Stimulated activated effector memory CD8-positive, alpha-beta T cell treated with anti-CD3 and anti-CD28 coated beads, Interleukin-12 subunit alpha, Interleukin-12 subunit beta, amount 100 ng/mL, for 72 hours (primary cell): ENCODE measurements at places on chromosomes 7 and 10.

DNA sequence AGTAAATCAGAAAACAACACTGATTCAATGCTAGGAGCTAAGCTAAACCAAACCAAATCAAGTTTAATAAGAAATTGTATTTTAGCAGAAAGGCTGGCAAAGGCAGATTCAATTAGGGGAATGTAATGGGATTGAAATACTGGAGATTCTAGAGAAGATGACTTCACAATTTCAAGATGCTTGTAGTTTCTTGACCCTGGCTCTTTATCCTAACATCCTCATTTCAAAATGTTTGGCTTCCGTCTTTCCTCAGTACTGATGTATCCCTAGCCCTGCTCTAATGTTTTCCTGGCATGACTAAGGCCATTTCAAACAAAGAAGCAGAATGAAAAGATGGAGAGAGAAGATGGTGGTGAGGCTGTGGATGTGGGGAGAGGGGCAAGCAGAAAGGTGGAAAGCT is 2.7 kb upstream of the JCAD start:
- DNase-seq: no peak

- no peak for DNase-seq
Measured at GRCh38 chr10:21479570-21480315, 45.7 kb downstream of the SKIDA1 start.

- no peak for DNase-seq
Measured at GRCh38 chr10:47076949-47077361, 165.7 kb downstream of the PTPN20 start.

DNA sequence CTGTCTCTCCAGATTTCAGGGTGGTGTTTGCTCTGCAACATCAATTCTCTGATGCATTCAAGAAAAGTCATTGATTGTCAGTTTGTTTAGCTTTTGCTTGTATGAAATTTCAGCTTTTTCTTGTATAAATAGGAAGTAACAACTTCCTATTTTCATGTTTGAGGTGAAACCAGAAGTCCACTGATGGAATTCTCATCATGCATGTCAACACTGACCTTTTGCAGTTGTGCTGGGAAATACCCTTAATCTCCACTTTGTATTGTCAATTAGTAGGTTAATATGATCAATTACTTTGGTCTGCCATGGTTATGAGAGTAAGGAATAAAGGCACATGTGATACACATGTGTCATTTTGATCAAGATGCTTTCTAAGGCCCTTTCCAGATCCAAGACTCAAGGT is 208.8 kb upstream of the HPS1 start:
- no peak for DNase-seq

- no peak for DNase-seq
Measured at GRCh38 chr10:101292194-101293006, 61.6 kb upstream of the BTRC start.

GRCh38 chr7:117777335-117778142 is 95.7 kb downstream of the CTTNBP2 start:
- no peak for DNase-seq

GRCh38 chr10:88608780-88609179 is 22.2 kb downstream of the LIPJ start:
- DNase-seq: no peak

- no peak for DNase-seq
Measured at GRCh38 chr7:134059921-134060320, 67.2 kb upstream of the LRGUK start.

GRCh38 chr10:35043796-35044344 is 46.3 kb downstream of the CUL2 start:
- DNase-seq: no peak

DNA sequence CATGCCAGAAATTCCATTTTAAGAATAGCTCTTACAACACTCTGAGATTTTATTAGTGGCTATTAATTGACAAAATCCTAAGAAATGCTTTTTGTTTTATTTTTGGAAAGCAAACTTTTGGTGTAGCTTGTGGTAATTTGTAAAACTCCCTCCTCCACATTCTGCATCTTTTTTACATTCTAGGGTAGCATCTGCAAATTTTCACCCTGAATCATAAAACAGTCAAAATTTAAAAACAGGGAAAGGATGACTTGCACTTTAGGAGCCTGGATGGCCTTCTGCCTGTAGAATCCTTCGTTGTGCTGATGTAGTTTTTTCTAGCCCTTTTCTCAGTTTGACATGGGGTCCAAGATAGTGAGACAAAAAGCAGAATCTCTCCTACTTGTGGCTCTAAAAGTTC is 316.1 kb downstream of the ADRA2A start:
- DNase-seq: no peak

DNA sequence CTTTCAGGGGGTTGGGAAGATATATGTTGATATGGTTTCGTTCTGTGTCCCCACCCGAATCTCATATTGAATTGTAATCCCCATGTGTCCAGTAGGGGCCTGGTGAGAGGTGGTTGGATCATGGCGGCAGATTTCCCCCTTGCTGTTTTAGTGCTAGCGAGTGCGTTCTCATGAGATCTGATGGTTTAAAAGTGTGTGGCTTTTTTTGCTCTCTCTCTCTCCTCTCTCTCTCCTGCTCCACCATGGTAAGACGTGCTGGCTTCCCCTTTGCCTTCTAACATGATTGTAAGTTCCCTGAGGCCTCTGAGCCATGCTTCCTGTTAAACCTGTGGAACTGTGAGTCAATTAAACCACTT is 68.4 kb upstream of the PDZD8 start:
- DNase-seq: no peak

- no peak for DNase-seq
Measured at GRCh38 chr10:76774987-76775603, 862.5 kb downstream of the KCNMA1 start.

DNA sequence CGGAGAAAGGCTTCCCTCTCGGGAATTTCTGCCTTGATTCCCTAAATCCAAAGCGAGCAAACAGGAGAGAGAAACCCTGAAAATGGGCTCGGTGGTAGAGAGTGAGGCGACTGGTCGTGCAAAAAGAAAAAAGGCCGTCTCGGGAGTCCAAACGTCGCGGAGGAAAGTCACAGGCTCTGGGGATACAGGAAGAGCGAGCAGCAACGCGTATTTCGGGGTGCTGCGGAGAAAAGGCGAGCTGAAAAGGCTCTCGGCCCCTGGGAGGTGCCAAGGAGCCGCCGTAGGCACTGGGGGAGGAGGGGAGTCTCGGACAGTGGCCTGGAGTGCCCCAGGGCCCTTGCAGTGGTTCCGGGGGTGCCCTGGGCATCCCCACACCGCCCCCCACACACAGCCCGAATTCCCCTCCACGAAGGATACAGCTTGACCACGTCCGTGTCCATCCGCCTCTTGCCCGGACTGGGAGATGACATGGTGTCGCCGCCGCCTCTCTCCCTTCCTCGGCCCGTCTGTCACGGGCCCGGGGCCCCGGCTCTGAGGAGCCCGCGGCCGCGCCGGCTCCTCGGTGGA is 591 bp downstream of the UBE2H start:
- peak; percentile 77 for DNase-seq

DNA sequence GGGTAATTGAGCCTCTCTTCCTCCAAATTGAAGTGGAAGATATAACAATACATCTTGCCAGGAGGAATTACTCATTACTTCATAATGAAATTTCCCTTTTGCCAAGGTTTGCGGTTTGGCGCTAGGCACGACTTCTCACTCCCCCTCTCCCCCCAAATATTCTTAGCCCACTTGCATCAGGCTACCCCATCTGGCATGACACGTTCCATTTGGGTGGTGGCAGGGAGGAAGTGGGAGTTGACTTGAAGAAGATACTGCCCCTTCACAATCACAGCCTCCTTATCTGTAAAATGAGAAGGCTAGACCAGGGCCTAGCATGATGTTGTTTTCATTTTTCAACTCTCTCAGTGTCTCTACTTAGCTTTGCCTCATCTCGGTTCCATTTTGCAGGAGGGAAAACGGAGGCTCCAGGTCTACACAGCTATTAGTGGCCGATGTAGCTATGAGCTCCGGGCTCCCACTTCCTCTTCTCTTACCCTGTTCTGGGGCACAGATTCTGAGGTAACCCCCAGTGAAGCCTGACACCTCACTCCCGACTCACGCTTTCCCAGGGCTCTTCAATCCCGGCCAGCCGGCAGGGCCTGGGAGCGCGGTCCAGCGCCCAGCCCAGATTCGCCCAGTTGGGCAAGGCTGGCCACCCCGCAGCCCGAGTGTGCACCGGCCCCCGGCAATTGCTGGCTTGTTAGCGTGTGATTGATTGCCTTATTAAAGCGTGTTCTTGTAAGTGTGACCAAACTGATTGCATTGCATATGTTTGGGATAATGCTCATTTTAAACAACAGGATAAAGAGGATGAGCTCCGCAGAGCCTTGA is 6.5 kb downstream of the EVX1 start:
- no peak for DNase-seq

DNA sequence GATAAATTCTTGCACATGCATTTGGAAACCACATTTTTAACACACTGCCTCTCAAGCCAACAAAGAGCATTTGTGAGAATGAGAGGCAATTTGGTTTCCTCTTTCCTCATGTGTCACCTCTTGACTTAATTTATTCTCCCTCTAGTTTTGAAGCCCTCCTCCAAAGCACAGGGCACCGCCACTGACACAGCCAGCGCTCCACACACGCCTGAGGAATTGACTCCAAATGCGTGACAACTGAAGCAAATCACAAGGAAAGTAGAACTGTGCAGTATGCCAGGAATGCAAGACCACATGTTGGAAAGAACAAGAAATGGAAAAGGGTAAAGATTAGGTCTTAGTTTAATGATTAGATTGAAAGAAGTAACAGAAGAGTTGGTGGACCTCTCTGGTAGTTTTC is 173.3 kb downstream of the LSM5 start:
- DNase-seq: no peak

DNA sequence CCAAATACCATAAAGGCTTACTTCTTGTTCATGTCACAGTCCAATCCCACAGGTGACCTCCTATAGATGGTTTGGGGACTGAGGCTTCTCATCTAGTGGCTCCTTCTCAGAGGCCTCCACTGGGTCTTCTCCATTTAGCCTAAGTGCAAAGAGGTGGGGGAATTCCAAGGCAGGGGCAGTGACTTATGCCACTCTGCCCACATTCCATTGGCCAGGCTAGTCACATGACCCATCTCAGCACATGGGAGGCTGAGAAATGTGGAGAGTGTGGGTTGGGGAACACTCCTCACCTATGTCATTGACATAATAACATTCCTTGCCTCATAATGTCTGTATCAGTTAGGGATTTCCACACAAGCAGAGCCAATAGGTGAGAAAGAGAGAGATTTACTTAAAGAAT is 104.3 kb upstream of the PLXNA4 start:
- no peak for DNase-seq

GRCh38 chr7:133165529-133165928 is 83.6 kb upstream of the CHCHD3 start:
- no peak for DNase-seq

GRCh38 chr7:116582164-116582732 is 57.4 kb downstream of the CAV1 start:
- DNase-seq: no peak

GRCh38 chr10:109282510-109282909 is 640.8 kb downstream of the XPNPEP1 start:
- DNase-seq: no peak

DNA sequence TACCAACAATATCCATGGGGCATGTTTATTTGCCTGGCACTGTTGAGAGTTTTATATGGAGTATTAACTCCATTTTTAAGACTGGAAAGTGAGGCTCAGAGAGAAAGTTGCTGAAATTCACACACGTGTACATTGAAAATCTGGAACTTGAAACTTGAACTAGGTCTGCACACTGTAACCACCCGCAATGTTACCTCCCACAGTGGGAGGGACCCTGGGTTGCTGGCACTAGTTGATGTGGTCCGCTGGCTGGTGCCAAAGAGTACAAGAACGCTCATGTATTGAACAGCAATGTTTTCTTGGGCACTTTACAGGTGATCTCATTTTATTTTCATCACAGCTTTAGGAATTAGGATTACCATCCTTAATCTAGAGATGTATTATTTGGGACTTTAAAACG is 253.2 kb downstream of the INHBA start:
- no peak for DNase-seq

- no peak for DNase-seq
Measured at GRCh38 chr7:31443457-31443856, 70.4 kb upstream of the ITPRID1 start.

GRCh38 chr10:75663947-75664664 is 232.7 kb downstream of the LRMDA start:
- DNase-seq: no peak

DNA sequence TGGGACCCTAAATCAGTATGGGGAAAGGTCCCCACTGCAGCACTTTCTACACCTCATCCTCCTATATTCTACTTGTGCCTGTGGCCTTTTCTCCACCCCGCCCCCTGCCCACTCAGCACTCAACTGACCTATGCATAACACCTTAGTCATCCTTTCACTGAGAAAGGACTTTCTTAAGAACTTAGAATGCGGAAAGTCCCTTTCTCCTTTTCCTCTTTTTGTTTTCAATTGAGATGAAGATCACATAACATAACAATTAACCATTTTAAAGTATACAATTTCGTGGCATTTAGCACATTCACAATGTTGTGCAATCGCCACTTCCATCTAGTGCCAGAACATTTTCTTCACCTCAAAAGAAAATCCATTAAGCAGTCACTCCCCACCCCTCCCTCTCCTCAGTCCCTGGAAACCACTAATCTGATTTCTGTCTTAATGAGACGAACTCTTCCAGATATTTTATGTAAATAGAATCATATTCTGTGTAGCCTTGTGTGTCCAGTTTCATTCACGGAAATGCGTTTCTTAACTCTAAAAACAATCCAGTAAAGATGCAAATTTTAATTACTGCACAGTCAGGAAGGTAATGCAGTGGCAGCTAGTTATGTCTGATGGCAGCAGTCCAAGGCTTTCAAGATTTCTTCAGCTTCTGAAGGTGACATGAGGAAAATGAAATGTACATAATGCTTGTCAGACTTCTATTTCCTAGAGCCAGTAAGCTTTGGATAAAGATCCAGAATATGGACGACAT is 41.7 kb downstream of the FAS start:
- no peak for DNase-seq

DNA sequence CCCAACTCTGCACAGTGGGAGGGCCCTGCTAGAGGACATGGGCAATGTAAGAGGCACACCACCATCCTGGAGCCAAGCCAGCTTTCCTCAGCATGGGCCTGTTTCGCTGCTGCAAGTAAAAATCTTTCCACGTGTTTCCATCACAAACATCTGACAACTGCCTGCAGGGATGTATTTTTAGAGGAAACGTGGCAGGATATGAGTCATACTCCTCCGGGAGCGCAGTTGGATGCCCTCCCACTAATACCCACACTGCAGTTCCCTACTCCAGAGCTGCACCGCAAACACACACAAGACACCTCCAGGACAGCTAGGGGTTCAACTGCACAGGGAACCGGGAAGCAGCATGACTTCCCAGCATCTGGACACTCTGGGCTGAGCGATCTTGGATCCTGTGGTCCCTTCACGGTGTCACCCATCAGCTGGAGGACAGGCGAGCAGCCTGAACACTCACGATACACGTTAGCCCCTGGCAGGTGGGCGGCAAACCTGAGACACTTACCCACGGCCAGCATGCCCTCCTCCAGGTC is 26.1 kb downstream of the PLAC9 start:
- no peak for DNase-seq

DNA sequence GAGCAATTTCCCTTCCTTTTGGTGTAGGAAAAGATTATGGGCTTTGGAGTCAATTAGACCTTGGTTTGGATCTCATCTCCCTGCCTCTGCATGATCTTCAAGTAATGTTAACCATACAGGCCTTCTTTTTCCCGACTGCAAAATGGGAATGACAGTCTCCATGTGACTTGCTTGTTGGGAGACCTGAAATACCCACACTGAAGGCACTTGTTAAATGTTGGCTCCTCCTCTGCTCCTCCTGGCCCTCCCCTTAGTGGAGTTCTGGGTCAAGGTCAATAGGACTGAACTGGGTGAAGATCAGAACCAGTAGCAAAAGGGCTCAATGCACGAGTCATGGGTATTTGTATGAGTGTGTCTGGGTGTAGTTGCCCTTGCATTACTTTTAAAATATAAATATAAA is 179.4 kb upstream of the PRR15 start:
- DNase-seq: no peak
